CD4-positive, alpha-beta T cell treated with Interleukin-4 for 1 hour (primary cell): ENCODE measurements at places on chromosomes 7 and 10.

- no peak for DNase-seq
These were observed 69.4 kb upstream of the OGDHL start for GRCh38 chr10:49831352-49832035.

- DNase-seq, result no peak
These were observed 269.3 kb downstream of the POLR1F start for GRCh38 chr7:19439517-19439916.

- no peak for DNase-seq
These were observed 179.6 kb downstream of the ZMYND11 start for GRCh38 chr10:314871-315270.

GRCh38 chr10:118926903-118927302 lies 102.6 kb upstream of the NANOS1 start:
- no peak for DNase-seq

GRCh38 chr10:71204746-71205145 lies 7.6 kb upstream of the UNC5B start:
- DNase-seq, result no peak

GRCh38 chr10:96687317-96688012 lies 32.8 kb downstream of the PIK3AP1 start:
- no peak for DNase-seq
